ENCODE measurements at places on chromosomes 6 and 20.
A peak's percentile ranks its signal among the peaks of the same experiment; 100 is the strongest.

- DNase-seq, result no peak
These were observed 100.9 kb upstream of the CCN2 start for GRCh38 chr6:132052096-132052495.

GRCh38 chr6:37809197-37809543 is 10.4 kb upstream of the ZFAND3 start:
- DNase-seq, result peak; percentile 44

DNA sequence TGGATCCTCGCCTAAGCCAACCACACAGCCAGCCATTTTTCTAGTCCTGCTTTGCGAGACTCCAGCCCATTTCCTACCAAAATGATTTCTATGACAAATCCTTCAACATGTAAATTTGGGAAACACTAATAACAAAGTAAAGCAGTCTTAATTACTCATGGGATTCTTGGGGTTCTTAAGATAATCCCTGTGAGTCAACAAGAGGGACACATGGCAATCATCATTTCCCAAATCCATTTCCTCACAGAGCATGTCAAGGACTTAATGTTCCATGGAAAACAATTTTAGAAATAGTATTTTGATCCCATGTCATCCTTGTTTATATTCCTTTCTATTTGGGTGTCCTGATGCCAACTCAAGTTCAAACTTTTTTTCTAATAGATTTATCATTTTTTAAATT is 322.7 kb upstream of the NOX3 start:
- DNase-seq, result no peak

GRCh38 chr6:107209406-107210305 is 94.3 kb upstream of the BEND3 start:
- no peak for DNase-seq

- DNase-seq, result no peak
These were observed 24.5 kb downstream of the ILRUN start for GRCh38 chr6:34671801-34672656.

GRCh38 chr6:70839286-70840266 is 117.3 kb downstream of the B3GAT2 start:
- DNase-seq, result no peak

- no peak for DNase-seq
These were observed 26.0 kb upstream of the C6orf62 start for GRCh38 chr6:24744911-24745310.

GRCh38 chr20:63876489-63877036 is 11.5 kb downstream of the TPD52L2 start:
- no peak for DNase-seq

DNA sequence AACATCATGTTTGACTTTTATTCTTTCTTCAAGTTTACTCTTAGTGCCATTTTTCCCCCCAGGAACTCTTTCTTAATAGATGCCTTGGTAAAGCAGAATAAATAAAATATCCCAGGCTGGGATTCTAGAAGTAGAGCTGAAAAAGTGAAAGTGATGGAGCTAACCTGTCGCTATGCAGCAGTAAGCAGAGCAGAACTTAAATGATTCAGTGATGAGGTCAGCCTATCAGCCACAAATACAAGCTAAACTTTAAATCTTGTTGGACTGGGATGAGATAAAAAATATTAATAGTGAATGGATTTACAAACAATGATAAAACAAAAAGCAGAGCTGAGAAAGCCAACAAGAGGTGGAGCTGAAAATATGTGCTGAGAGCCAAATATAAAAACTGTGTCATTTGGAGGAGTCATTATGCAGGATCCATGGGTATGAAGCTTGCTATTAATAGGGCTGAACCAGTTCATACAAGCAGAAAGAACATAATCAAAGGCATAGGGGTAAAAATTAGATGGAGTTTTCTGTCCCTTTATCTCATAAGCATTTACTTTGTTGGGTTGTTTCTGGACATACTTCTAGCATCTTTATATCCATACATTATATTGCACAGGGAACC is 877.8 kb downstream of the EPHA7 start:
- DNase-seq, result no peak
